ENCODE measurements at places on chromosomes 2 and 18.

GRCh38 chr2:109091526-109091925 is 37.5 kb upstream of the SH3RF3 start:
- H3K27ac ChIP-seq = no peak overlapping the region
- H3K27me3 ChIP-seq = no peaks in the 10 kb centered on the region
- H3K36me3 ChIP-seq = no peaks in the 10 kb centered on the region

- no peak overlapping the region for H3K4me3 ChIP-seq
- H3K27me3 ChIP-seq = no peaks in the 10 kb centered on the region
- no peaks in the 10 kb centered on the region for H3K36me3 ChIP-seq
- no peaks in the 10 kb centered on the region for H3K4me1 ChIP-seq
- no peak for DNase-seq
Measured at GRCh38 chr2:209591021-209591420, 167.2 kb downstream of the MAP2 start.

DNA sequence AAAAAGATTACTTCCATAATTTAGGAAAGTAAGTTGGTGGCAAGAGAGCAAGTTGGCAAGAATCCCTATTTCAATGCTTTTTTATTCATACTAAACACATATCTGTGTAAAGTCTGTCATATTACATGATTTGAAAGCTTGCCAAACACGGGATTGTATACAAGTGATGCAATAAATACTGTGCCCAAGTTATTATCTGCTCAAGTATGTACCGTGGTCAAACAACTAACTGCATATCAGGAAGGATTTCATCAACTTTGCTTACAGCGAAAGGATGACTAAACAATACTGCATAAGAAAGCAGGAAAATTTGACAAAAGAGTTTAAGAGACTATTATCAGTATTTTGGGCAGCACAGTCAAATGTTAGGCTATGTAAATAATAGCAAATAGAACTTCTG is 69.6 kb upstream of the SCN1A start:
- no peak overlapping the region for H3K27ac ChIP-seq
- H3K4me1 ChIP-seq = no peaks in the 10 kb centered on the region

DNA sequence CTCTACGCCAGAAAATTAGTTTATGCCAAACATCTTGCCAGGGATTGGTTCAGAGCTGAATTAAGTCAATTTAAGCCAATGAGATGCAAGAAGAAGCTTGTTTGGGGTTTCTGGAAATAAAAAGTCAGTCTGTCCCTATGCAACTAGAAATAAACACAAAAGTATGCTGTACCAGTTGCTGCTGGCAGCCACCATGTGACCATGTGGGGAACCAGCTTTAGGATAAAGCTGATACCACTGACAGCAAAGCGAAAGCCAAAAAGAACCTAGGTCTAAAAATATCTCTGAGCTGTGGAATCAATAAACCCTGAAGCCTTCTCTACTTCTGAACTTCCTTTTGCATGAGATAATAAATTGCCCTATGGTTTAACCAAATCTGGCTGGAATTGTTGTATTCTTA is 181.8 kb upstream of the PARD3B start:
- no peaks in the 10 kb centered on the region for H3K36me3 ChIP-seq
- no peak for DNase-seq
- no peak overlapping the region for H3K4me3 ChIP-seq
- H3K27me3 ChIP-seq = no peaks in the 10 kb centered on the region

DNA sequence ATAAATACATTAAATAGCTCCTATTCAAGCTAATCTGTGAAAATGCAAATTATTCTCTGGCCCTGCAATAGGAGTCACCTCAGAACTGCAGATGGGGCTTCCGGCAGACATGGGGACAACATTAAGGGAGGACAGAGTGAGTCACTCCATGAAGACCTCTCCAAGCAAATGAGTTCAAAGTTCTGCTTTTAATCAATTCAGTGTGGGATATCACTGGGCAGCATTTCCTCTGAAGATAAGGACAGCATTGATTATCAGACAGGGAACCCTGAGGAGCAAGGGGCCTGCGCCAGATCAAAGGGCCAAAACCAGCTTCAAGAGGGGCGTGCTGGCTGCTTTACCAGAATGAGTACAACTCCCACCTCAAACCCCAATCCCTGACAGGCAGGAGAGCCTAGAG is 356.9 kb upstream of the KLHL29 start:
- no peaks in the 10 kb centered on the region for H3K27me3 ChIP-seq
- no peak overlapping the region for H3K4me3 ChIP-seq
- H3K4me1 ChIP-seq = no peaks in the 10 kb centered on the region

GRCh38 chr2:152738438-152738837 is 20.0 kb downstream of the ARL6IP6 start:
- DNase-seq = no peak
- peaks cover 18% of the 10 kb centered on the region for H3K36me3 ChIP-seq
- no peaks in the 10 kb centered on the region for H3K4me1 ChIP-seq
- H3K27me3 ChIP-seq = no peaks in the 10 kb centered on the region
- no peak overlapping the region for H3K27ac ChIP-seq

- H3K27ac ChIP-seq = no peak overlapping the region
- no peak for DNase-seq
- H3K27me3 ChIP-seq = peaks cover 52% of the 10 kb centered on the region
- no peaks in the 10 kb centered on the region for H3K36me3 ChIP-seq
Measured at GRCh38 chr2:127217470-127218325, 2.4 kb downstream of the CYP27C1 start.

DNA sequence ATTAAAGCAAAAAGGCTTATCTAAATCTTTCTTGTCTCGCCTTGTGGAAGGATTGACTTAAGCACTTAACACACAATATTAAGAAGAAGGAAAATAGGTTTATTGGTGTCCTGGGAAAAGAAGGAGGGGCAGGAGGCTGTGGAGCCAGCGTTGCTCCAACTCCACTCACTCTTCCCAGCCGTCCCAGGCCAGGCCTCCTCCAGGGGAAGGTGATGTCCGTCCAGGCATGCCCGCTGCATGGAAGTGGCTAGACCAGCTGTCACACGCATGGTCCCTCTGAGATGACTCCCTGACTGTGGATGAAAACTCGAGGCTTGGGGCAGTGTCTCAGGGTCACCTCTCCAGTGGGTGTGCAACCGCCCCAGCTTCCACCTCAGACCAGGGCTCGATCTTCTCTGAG is 281.1 kb downstream of the GALR1 start:
- no peak overlapping the region for H3K4me3 ChIP-seq
- no peaks in the 10 kb centered on the region for H3K36me3 ChIP-seq
- H3K4me1 ChIP-seq = no peaks in the 10 kb centered on the region
- no peak overlapping the region for H3K27ac ChIP-seq
- H3K27me3 ChIP-seq = no peaks in the 10 kb centered on the region

GRCh38 chr2:230919240-230919639 is 5.8 kb downstream of the GPR55 start:
- no peak overlapping the region for H3K27ac ChIP-seq
- no peak for DNase-seq
- H3K27me3 ChIP-seq = no peaks in the 10 kb centered on the region
- H3K36me3 ChIP-seq = no peaks in the 10 kb centered on the region

- no peak overlapping the region for H3K27ac ChIP-seq
- no peaks in the 10 kb centered on the region for H3K36me3 ChIP-seq
- no peak overlapping the region for H3K4me3 ChIP-seq
- peaks cover 4% of the 10 kb centered on the region for H3K4me1 ChIP-seq
- no peaks in the 10 kb centered on the region for H3K27me3 ChIP-seq
Measured at GRCh38 chr18:56136105-56136504, 502.3 kb downstream of the TXNL1 start.

GRCh38 chr2:178152977-178153376 is 40.7 kb downstream of the RBM45 start:
- H3K4me3 ChIP-seq = no peak overlapping the region
- H3K27ac ChIP-seq = no peak overlapping the region

DNA sequence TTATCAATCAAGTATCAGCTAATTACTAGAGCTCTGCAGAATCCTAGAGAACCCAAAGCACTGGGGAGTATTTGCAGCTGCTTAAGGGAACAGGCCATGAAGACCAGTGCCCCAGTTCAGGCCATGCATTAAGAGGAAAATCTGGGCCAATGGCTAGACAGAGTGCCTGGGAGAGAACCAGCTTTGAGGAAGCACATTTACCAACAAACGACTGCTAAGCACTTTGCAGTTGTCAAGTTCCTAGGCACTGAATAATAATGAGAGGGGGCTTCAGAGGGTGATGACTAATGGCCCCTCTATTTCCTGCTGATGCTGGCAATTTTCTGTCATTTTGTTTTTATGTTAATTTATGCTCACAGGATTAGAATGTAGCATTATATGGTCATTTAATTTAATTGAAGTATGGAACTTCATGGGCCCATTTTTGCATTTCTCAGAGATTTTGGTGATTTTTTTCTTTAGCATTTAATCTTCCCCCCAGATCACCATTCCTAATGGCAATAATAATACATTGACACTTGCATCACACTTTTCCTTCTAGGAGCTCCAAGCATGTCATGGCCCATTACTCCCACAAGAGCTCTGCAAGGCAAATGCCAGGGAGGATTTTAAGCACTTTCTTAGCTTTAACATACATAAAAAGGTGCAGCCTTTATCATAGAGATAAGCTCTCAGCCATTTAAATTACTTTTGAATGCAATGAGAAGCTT is 147.7 kb upstream of the SPATS2L start:
- H3K27ac ChIP-seq = no peak overlapping the region
- no peaks in the 10 kb centered on the region for H3K27me3 ChIP-seq
- H3K4me1 ChIP-seq = no peaks in the 10 kb centered on the region
- H3K4me3 ChIP-seq = no peak overlapping the region
- H3K36me3 ChIP-seq = no peaks in the 10 kb centered on the region
- DNase-seq = no peak

DNA sequence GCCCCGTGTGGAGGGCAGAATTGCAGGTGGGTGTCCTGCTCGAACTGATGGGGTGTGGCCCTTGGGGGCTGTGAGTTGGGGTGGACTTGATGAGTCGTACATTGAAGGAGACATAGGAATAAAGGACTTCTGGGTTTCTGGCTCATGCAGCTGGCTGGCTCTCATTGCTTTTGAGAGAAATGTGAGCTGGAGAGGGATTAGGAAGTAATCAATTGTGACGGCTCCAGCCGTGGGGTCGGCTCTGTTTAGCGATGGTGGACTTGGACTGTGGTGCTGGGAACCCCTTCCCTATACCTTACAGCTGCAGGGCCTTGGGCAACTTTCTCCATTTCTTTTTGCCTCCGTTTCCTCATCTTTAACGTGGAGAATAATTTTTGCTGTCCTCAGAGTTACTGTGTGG is 9.2 kb downstream of the IMPA2 start:
- no peak for DNase-seq
- H3K4me1 ChIP-seq = peaks cover 13% of the 10 kb centered on the region
- H3K27me3 ChIP-seq = no peaks in the 10 kb centered on the region
- H3K27ac ChIP-seq = no peak overlapping the region
- no peaks in the 10 kb centered on the region for H3K36me3 ChIP-seq

DNA sequence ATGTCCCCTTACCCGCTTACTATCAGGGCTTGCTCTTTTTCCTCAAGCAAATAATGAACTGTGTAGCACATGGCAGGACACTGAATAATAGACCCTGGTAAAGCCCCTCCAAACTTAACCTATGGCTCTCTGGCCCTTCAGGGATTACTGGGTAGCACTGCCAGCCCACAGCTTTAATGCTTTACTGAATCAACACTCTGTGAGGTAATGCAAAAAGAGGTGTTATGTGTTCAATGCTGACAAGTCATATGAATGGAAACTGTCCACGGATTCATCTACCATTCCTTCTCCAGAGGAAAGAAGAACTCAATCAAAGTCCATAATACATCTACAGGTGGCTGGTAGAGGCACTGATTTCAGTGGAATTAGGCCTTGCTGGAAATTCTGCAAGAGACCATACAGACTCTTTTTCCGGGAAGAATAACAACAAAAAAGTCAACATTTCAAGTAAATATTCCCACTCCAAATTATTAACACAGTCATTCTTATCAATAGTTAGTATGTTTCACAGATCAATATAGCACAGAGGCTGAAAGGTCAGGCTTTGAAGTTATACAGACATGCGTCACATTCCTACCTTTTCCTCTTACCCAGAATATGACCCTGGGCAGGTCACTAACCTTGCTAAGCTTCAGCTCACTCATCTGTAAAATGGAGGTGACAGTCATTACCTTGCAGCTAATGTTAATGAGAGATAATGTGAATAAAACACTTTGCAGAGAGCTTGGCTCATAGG is 13.8 kb upstream of the MYOM1 start:
- no peak overlapping the region for H3K27ac ChIP-seq
- H3K36me3 ChIP-seq = no peaks in the 10 kb centered on the region
- H3K4me1 ChIP-seq = no peaks in the 10 kb centered on the region
- H3K27me3 ChIP-seq = no peaks in the 10 kb centered on the region
- no peak for DNase-seq

DNA sequence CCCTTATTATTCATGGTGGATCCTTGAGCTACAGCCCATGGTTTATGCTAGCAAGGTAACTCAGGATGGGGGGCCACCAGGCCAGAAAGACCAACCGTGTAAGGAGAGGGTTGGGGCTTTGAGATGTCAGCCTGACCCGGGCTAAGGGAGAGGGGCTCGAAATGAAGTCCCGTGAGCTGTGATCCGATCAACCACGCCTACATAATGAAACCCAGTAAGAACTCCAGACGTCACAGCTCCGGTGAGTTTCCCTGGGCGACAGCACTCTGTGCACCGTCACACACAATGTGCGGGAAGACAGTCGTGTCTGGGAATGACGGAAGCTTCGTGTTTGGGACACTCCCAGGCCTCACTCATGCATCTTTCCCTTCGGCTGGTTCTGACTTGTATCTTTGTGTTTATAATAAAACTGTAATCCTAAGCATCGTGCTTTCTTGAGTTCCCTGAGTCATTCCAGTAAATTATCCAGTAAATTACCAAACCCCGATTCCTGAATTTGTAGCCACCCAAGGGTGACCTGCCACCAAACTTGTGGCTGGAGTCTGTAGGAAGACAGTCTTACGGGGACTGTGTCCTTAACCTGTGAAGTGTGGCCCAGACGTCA is 44.2 kb downstream of the CYP27C1 start:
- H3K27me3 ChIP-seq = no peaks in the 10 kb centered on the region
- no peak for DNase-seq
- peak overlapping the region; percentile 36 for H3K27ac ChIP-seq
- peaks cover 4% of the 10 kb centered on the region for H3K4me1 ChIP-seq
- no peak overlapping the region for H3K4me3 ChIP-seq
- no peaks in the 10 kb centered on the region for H3K36me3 ChIP-seq

- no peak for DNase-seq
- peak overlapping the region; percentile 43 for H3K27ac ChIP-seq
- peaks cover 30% of the 10 kb centered on the region for H3K4me1 ChIP-seq
- H3K36me3 ChIP-seq = no peaks in the 10 kb centered on the region
- no peak overlapping the region for H3K4me3 ChIP-seq
Measured at GRCh38 chr2:231541645-231542044, 11.4 kb upstream of the NMUR1 start.

GRCh38 chr2:220277445-220277975 is 650.1 kb downstream of the SLC4A3 start:
- no peaks in the 10 kb centered on the region for H3K36me3 ChIP-seq
- H3K4me1 ChIP-seq = no peaks in the 10 kb centered on the region
- H3K27me3 ChIP-seq = no peaks in the 10 kb centered on the region
- no peak overlapping the region for H3K4me3 ChIP-seq
- no peak overlapping the region for H3K27ac ChIP-seq

DNA sequence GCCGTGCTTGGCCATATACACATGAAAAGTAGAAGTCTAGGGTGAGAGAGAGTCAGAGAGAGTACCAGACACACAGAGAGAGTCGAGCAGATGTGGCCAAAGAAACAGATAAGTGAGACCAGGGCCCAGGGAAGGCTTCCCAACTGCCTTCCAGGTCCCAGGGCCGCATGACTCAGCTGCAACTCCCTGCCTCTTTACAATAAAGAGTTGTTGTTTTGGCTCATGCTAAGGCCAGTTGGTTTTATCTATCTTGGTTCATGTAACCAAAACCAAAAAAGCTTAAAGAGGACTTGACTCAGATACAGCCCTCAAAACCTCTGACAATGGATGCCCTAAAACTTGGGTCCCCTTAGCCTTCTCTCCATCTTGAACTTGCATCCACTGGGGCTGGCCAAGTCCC is 36.9 kb downstream of the REEP1 start:
- no peaks in the 10 kb centered on the region for H3K36me3 ChIP-seq
- H3K27me3 ChIP-seq = no peaks in the 10 kb centered on the region
- peak; percentile 11 for DNase-seq

- no peak for DNase-seq
- H3K4me3 ChIP-seq = no peak overlapping the region
- no peaks in the 10 kb centered on the region for H3K4me1 ChIP-seq
- H3K36me3 ChIP-seq = no peaks in the 10 kb centered on the region
Measured at GRCh38 chr2:136666-137065, 90.4 kb upstream of the FAM110C start.
